ENCODE measurements at places on chromosomes 6 and 20.

GRCh38 chr20:47991875-47992488 lies 206.7 kb upstream of the SULF2 start:
- no peak for DNase-seq

- peak; percentile 41 for DNase-seq
Measured at GRCh38 chr6:142942805-142943227, 2.2 kb downstream of the HIVEP2 start.

DNA sequence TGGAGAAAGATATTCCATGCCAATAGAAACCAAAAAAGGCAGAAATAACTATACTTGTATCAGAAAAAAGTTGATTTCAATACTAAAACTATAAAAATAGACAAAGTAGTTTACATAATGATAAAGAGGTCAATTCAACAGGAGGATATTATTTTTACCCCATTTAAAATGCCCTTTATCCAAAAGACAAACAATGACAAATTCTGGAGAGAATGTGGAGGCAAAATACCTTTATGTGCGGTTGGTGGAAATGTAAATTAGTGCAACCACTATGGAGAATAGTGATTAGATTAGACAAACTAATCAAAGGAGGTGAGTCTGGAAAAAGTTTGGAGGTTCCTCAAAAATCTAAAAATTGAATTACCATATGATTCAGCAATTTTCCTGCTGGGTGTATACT lies 1262.3 kb downstream of the GRIK2 start:
- no peak for DNase-seq

DNA sequence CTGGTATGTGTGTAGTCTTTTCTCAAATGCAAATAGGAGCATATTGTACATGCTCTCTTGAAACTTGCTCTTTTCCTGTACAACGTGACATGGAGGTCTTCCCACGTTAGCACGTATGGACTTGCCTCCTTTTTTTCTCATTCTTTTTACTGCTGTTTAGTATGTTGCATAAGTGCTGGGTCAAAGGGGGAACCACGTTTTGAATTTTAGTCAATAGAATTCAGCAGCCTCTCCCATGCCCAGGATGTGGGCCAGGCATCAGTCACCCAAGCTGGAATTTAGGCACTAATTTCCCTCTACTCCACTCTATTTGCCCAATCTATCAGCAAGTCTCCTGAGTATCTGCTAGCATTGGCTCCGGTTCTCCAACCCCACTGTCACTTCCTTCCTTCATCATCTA lies 41.5 kb upstream of the RNF24 start:
- DNase-seq = no peak

DNA sequence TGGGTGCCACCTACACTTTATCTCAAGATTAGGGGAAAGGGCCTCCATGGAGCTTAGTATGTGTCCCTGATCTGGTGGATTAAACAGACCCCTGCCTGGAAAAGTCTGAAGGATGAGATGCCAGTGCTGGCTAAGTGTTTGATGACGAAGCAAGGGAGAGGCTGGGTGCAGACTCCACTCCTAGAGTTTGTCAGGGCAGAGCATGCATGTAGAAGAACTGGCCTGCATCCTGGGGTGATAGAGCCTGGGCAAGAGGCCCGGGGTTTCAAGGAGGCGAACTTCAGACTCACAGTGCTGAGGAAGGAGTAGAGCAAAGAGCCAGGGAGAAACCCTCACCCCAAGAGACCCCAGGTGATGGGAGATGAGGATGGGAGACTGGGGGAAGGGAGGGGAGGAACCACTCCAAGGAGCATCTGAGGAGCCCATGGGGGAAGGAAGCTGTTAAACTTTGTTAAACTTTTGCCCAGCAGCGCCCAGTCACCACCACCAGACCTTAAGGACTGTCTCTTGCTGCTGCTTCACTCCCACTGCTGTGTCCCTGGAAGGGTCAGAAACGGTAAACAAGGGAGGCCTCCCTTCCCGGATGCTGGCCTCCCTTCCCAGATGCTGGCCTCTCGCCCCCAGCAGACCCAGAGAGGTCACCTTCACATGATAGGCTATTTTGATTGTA lies 61.6 kb downstream of the RPRD1B start:
- DNase-seq = no peak

- peak; percentile 91 for DNase-seq
Measured at GRCh38 chr20:51766994-51767866, 960 bp downstream of the ATP9A start.

DNA sequence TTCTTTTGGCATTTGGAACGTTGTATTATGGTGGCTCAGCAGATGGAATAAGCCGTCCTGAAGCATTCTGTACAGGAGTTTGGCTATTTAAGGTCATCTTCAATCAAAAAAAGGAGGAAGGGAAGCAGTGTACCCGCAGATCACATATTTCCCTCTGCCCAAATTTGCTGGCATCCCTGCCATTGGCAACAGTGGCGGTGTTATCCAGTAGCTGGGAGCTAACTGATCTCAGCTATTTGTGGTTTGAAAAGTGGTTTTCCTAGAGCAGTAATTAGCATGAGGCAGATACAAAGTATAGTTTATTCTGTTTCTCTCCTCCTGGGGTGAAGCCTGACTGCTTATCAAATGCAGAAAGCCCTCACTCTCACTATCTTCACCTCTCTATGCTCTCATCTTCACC lies 576.8 kb downstream of the QKI start:
- DNase-seq = no peak

GRCh38 chr20:32534661-32535240 lies 50.4 kb downstream of the NOL4L start:
- no peak for DNase-seq

GRCh38 chr6:56827908-56828649 lies 126.8 kb upstream of the BEND6 start:
- no peak for DNase-seq

- no peak for DNase-seq
Measured at GRCh38 chr6:107555449-107555848, 65.5 kb downstream of the SOBP start.

- no peak for DNase-seq
Measured at GRCh38 chr6:15961635-15962448, 167.0 kb upstream of the MYLIP start.

DNA sequence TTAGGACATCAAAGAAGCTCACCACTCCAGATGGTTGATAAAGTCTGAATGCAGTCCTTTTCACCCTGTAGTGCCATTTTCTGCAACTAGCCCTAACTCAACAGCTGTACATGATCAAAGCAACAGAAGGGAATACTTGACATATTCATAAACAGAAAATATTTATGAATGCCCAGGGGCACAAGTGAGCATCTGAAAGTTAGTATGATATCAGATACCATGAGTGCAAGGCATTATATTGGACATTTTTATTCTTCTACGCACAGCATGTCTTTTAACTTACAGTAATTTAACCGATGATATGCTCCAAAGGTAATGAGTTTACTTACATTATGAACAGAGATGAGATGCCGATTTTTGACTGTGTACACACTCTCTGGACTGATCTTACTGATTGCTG lies 142.0 kb downstream of the MCHR2 start:
- no peak for DNase-seq

- DNase-seq = no peak
Measured at GRCh38 chr6:2877960-2878359, 25.1 kb downstream of the SERPINB9 start.

DNA sequence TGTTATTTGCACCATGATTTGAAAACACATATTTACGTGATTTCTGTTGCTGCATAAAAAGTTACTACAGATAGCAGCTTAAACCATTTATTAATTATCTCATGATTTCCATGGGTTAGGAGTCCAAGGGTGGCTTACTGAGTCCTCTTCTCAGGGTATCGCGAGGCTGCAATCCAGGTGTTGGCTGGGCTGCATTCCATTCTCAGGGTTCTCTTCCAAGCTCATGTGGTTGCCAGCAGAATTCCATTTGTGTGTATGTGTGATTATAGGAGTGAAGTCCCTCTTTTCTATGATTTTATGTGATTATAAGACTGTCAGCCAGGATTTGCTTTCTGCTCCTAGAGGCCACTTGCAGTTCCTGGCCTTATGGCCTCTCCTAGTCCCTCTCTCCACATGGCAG lies 135.1 kb downstream of the FAM83B start:
- no peak for DNase-seq
